ENCODE measurements at places on chromosomes 1 and 21.

- DNase-seq: no peak
These were observed 12.9 kb downstream of the CSRP1 start for GRCh38 chr1:201493757-201494617.

DNA sequence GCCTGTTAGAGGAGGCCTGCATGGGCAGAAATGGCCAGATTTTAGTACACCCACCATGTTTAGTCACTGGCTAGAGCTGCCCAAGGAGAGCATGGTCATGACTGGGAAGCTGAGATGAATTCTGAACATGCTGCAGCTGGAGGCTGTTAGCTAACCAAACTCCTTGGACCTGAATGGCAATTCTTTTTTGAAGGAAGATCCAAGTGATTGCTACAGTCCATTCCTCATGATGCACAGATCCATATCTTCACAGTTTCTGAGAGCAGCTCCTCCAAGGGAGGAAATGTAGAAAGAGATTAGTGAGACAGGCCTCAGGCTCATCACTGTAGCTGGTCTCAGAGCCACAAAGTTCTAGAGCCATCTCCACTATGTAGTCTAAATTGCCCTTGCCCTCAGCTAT is 11.1 kb downstream of the ZFYVE9 start:
- no peak for DNase-seq

GRCh38 chr1:8410791-8411190 is 92.9 kb downstream of the SLC45A1 start:
- DNase-seq: no peak

DNA sequence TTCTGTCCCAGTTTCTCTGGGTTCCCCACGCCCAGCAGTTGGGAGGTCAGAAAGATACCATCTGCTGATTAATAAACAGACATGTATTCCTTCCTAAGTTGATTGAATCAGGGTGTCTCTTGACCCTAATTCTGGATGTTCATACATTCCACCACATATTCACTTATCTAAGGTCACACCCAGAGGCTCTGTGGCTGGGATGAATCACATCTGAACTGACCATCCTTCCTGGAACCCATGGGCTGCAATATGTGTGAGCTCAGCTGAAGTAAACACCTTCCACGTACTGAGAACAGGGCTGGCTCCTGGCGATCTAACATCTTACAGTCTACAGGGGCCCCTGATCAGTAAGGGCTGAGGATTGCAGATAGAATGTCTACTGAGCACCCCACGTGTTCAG is 20.5 kb upstream of the TRABD2B start:
- DNase-seq: peak; percentile 2

DNA sequence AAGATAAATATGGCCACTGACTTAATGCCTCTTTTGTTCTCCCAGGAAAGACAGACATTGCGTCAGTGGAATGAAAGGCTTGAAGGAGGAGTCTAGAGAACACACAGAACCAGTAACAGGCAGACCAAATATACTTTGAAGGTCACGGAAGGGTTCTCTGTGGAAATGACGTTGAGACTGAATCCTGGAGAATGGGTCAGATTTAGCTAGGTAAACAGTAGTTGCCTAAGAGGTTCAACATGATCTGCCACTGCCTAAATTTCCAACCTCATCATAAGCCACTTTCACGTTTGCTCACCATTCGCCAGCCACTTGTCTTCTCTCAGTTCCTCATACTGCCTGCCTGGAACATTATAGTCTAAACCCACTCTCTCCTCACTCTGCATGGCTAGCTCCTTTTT is 20.5 kb downstream of the PLA2G4A start:
- DNase-seq: no peak

DNA sequence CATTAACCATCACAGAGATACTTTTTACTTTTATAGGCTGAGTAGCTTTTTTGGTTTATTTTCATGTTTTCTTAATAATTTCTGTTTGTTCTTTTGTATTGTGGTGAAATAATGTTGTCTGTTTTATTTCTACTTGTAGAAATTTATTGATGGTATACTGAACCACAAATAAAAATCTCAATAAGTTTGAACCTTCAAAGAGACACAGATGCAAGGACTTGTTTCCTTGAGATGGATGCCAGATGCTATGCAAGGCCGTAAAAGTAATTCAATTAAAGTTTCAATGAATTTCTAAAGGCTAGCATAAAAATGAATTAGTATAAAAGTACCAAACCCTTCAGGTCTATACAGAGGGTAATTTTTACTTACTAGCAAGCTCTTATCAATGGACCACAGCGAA is 873.5 kb downstream of the TTLL7 start:
- DNase-seq: no peak

GRCh38 chr1:55826381-55827080 is 611.4 kb upstream of the USP24 start:
- no peak for DNase-seq

GRCh38 chr1:218499011-218499691 is 154.0 kb downstream of the TGFB2 start:
- DNase-seq: peak; percentile 36

DNA sequence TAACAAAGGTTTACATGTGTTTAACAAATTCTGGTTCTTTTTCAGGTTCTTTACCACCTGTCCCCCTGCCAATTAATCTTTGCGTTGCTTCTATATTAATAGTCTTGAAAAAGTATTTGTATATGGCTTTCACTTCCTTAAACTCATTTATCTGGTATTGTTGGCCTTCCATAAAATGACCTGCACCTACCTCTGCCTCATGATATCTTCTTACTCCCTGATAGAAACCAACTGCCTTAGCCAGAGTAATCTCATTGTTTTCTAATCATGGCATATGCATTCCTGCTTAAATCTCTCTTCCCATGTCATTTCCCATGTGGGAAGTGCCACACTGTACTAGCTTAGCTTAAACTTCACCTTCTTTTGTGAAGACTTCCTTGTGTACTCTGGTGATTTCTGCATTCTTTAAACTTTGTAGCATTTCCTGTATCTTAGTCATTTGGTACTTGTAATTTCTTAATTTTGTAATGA is 8.7 kb downstream of the SMG7 start:
- no peak for DNase-seq

DNA sequence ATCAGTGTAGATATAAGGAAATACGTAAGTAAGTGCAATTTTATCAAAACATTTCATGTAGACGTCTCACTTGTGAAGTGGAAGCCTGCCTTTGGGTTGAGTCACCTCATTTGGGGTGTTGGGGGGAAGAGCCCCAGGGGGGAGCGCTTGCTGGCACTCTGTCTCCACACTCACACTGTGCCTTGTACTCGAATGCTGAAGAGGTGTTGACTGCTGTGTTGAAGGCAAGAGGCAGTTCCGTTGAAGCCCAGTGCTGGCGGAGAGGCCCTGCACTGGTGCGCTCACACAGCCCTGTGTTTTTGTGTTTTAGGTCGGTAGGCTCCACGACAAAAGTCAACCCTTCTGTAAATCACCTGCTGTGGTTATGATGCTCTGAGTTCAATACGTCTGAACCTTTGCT is 131.9 kb upstream of the COL6A1 start:
- DNase-seq: no peak

DNA sequence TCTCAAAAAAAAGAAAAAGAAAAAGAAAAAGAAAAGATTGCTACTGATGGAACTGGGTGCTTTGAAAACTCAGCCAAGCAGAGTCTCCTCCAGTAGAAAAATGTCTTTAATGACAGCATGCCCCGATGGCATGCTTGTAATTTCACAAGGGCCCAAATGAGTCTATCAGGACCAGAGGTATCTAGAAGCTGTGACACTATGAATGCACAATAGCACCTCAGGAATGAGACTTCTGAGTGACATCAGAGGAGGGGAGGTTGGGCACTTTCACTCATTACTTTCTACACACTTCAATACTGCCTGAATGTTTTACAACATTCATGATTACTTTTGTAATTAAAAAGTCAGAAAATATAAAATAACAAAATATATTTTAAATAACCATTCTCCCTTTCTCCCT is 15.1 kb upstream of the CD58 start:
- no peak for DNase-seq

DNA sequence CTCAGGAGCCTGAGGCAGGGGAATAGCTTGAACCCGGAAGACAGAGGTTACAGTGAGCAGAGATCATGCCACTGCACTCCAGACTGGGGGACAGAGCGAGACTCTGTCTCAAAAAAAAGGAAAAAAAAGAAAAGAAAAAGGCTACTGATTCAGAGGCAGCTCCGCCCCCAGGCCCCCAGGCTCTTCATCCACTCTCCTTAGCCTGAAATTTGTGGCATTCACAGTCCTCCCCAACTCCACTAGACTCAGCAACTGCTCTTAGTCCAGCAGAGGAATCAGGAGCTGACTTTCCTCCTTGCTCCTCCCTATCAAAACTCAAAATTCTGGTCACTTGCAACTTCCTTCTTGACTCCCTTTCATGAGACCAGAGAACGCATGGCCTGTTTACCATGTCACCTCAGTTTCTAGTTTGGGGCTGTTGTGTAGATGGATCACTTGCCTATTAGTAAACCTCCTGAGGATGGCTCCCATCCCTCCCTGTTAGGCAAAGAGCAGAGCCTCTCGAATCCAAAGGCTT is 27.1 kb downstream of the PCAT6 start:
- DNase-seq: no peak

DNA sequence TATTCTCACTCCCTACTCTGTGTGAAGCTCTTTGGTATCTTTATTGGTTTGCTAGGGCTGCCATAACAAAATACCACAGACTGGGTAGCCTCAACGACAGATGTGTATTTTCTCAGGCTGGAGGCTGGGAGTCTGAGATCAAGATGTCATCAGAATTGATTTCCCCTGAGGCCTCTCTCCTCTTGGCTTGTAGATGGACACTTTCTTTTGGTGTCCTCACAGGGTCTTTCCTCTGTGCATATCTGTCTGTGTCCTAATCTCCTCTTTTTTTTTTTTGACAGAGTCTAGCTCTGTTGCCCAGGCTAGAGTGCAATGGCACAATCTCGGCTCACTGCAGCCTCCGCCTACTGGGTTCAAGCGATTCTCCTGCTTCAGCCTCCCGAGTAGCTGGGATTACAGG is 71.4 kb upstream of the KCNJ6 start:
- DNase-seq: no peak

DNA sequence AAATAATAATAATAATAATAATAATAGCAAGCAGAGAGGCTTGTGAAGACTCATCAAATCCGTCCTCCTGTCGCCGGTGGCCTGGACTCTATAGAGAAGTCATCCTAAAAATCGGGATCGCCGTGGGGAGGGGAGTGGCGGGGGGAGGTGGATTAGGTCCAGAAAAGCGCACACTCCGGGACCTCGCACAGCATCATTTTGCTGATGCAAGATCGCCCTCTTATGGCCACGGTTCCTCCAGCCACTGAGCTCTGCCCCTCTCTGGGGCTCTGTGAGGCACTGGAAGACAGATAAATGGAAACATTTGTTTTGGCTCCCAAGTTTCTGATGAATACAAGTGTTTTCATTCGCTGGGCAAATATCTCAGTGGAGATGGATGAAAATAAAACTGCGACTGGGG is 612.0 kb downstream of the MATN1 start:
- peak; percentile 27 for DNase-seq

- DNase-seq: no peak
These were observed 9.4 kb upstream of the THEMIS2 start for GRCh38 chr1:27862671-27863537.

- no peak for DNase-seq
These were observed 454 bp downstream of the CORT start for GRCh38 chr1:10450156-10450814.

GRCh38 chr1:81978945-81979344 is 178.2 kb downstream of the ADGRL2 start:
- DNase-seq: no peak

GRCh38 chr1:43312663-43313515 is 12.1 kb downstream of the TIE1 start:
- no peak for DNase-seq

GRCh38 chr1:231418101-231418740 is 3.9 kb downstream of the EGLN1 start:
- no peak for DNase-seq

GRCh38 chr1:67935560-67935959 is 102.3 kb upstream of the GNG12 start:
- no peak for DNase-seq

- peak; percentile 46 for DNase-seq
These were observed 22.7 kb downstream of the NCF2 start for GRCh38 chr1:183567584-183567983.

GRCh38 chr1:18798946-18799345 is 60.5 kb downstream of the TAS1R2 start:
- DNase-seq: no peak

DNA sequence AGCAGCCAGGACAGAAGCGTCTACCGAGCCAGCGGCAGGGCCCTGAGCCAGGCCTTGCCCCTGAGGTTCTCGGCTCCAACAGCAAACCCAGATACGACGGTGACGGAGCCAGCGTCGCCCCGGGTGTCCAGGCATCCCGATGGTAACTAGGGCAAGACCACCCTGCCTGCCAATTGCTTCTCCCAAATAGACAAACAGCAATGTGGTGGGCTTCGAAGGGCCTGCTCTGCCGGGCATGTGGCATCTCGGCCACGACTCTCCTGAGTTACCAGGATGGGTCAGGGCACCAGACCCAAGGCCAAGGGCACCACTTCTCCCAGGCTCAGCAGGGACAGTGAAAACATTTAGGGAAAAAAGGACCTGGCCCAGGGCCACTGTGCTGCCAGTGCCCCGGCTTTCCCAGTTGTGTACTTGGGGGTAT is 3.2 kb upstream of the ACTRT2 start:
- DNase-seq: no peak

DNA sequence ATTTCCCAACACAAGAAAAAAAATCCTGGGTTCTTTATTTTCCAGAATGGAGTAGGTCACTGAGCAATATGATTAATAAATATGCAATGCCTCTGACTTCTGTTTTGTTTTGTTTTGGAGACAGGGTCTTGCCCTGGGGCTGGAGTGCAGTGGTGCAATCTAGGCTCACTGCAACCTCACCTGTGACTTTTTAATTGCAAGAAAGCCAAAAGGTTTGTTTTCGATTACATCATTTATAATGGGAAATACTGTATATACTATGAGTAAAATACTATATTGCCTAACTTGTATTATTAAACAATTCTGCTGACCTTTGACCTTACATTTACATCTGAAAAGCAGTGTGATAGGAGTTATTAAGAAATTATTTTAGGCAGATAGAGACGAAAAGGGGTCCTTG is 11.6 kb upstream of the CD46 start:
- no peak for DNase-seq

DNA sequence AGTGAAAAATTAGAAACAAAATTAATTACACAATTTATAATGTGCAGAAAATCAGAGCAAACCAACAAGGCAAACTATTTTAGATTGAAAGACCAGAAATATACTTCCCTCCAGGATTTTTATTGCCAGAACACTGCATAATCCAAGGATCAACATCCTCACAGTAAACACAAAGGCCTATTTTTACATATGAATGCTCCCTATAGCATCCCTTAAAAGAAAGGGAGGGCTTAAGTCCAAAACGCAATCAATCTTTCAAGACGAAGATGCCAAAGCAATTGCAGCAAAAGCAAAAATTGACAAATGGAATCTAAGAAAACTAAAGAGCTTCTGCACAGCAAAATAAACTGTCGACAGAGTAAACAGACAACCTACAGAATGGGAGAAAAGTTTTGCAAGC is 18.6 kb upstream of the CHIA start:
- DNase-seq: no peak

- DNase-seq: no peak
These were observed 29.5 kb downstream of the RNF11 start for GRCh38 chr1:51265618-51266017.

- DNase-seq: no peak
These were observed 476.7 kb upstream of the CAMK1G start for GRCh38 chr1:209106861-209107260.

Data from LoVo (cell line).